ENCODE measurements at places on chromosomes 2 and 18.

DNA sequence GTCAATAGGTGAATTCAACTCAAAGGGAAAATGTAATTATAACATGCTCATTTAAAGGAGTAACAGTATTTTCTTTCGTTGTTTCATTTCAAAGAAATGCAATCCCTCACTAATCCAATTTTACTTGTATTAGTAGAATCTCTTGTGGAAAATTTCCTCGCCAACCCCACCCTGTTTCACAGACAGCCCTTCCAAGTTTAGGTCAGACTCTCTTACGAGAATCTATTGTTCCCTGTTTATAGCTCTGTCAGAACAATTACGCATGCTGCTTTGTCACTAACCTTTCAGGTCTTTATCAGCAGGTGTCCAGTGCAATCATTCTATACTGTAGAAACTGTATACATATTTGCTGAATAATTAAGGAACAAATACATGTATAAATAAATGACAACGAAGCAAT lies 657.8 kb upstream of the LINC00305 start:
- DNase-seq = no peak

DNA sequence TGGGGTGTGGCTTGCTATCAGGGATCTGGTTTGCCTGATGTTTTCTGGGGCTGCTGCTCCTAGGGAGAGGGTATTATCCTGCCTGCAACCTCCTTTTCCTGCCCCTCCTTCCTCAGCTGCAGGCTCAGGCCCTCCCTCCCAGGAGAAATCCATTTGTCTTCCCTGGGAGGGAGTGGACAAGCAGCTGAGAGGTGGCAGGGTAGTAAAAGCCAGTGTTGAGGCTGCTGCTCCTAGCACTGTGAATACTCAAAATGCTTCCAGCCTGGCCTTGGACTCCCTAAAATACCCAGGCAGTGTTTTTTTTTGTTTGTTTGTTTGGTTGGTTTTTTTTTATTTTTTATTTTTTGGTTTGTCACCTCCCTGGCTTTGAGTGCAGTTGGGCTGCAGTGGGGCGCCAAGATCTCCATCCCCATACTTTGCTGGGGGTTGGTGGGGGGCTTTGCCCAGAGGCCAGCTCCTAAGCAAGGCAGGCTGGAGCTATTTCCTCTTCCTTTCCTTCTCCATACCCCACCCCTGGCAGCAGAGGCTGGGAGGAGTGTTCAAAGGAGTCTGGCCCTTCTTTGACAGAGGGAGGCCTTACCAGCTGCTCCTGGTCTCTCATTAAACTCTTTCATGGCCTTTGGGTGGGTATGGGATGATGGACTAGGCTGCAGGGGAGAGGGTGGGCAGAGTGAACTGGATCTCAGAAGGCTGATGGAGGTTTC lies 13.6 kb downstream of the HOXD3 start:
- no peak for DNase-seq

- no peak for DNase-seq
Observed at GRCh38 chr2:233480490-233481202, 85.9 kb downstream of the USP40 start.

DNA sequence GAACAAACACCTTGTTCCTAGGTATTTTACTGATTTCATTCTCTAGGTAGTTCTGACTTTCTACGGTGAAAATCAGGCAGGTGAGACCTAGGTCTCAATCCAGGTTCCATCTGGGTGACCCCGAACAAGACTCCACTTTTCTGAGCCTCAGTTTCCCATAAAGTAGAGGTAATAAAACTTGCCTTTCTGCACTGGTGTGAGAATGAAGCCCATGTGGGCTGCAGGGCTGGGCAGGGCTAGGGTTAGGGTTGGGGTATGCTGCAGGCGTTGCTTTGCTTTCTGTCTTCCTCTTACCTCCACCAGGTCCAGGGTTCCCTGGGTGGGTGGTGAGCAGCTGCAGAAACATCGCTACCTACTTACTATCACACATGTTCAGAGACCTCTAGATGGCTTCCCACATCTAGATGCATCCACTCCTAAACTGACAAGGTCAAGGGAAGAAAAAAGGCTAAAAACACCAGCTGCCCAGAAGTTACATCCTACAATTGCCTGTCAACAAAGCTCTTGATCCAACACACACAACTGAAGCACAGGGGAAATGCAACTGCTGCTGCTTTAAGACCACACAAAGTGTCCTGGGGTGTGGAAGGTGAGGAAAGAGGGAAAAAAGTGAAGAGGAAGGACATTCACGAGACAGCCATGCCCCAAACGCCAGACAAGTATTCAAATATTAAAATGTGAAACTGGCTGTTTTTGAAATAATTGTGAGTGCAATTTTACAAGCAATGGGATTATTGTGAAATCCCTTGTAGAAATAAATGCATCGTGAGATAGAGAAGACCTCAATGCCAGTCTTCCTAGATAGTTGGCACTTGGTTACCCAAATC lies 23.5 kb downstream of the MBP start:
- DNase-seq = no peak

GRCh38 chr2:121664713-121665112 lies 15.5 kb upstream of the CLASP1 start:
- DNase-seq = no peak

DNA sequence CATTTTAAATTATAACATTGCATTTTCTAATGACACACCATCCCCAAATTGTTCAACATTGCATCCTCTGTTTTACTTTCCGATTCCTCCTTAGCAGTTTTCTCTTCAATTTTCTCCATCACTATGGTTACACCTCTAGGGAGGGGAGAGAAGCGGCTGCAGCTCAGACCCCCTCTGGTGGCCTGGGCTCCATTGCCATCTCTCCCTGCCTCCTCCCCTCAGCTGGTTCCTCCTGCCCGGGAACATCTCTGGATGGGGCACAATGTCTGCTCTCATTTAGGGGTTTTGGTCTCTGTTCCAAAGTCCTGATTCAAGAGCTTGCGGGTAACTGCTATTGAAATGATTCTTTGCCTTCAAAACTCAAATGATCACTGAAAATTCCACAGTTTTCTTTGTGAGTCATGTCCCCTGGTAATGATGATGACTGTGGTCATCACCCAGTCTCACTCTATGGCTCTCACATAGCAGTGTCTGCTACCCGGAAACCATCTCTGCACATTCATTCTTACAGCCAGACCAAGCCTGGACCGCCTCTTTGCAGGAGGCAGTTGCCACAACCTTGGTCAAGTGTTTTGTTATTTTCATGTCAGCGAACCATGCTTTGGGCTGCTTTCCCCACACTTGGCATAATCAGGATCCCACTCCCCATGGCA lies 263.9 kb downstream of the ALPK2 start:
- DNase-seq = no peak

DNA sequence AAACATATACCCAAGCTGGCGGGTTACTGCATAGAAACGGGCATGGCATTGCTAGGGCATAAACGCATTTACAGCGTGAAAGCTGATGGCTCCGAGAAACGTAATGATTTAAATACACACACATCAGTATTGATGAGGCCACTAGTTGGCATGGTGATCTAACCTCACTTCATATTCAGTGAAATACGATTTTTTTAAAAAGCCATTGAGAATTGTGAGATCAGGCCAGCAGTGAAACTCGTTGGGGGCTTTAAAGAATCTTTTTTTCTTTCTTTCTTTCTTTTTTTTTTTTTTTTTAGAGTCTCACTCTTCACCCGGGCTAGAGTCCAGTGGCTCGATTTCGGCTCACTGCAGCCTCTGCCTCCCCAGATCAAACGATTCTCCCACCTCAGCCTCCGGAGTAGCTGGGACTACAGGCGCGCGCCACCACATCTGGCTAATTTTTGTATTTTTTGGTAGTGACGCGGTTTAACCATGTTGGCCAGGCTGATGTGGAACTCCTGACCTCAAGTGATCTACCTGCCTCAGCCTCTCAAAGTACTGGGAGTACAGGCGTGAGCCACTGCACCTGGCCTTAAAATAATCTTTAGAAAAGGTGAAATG lies 2.4 kb upstream of the SMAD7 start:
- DNase-seq = no peak
